ENCODE measurements at places on chromosomes 5 and 9.

DNA sequence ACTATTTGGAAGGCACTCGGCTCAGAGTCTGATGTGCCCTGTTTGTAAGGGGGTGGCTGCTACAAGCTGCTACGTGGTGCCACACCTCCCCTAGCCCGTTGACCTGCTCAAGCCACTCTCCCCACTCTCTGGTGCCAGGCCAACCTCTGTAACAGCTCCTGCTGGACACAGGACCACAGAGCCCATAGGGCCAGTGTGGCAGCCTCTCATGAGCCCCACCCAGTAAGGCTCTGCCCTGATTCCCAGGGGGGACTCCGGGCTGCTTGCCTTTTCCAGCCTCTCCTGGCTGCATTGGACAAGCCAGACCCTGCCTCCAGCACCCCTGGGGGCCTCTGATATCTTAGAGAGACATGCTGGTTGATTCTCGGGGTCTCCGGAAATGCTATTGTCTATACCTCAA is 53.3 kb upstream of the ANGPTL2 start:
- no peak for DNase-seq

GRCh38 chr5:112681481-112681908 is 56.2 kb upstream of the APC start:
- DNase-seq, result no peak

- no peak for DNase-seq
These were observed 33.6 kb downstream of the TNFAIP8 start for GRCh38 chr5:119389288-119390030.

- DNase-seq, result no peak
These were observed 125.2 kb downstream of the EDIL3 start for GRCh38 chr5:84259283-84260045.

DNA sequence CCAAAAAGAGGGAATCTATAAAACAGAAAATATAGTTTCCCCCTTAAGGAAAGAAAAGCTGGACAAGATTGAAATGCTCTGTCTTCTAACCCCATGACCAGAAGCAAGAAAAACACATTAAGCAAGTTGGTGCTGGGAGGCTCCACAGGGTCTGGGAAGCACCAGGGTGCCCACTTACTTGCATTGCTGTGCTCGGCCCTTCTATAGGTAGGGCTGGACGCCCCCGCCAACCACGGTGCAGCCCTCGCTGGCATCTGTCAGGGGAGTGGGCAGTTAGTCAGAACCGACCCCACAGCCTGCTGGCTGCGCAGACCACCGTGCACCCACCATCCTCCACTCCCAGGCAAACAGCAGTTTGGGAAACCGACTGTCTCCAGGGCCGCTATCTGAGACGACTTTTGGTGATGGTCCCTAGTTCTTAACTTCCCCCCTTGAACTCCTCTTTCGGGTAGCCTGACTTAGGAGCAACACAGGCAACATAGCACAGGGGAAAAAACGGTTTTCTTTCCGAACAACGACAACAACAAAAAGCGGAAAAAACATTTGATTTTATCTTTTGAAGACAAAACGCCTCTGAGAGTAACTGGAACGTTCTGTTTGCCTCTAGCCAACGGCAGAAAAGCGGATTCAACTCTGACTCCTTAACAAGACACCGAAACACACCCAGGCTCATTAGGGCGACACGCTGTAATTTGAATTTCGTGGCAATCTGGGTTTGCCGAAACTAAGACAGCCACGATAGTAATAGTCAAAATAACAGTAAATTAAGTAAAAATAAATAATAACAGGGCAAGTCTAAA is 3.9 kb downstream of the IRX2 start:
- DNase-seq, result no peak

DNA sequence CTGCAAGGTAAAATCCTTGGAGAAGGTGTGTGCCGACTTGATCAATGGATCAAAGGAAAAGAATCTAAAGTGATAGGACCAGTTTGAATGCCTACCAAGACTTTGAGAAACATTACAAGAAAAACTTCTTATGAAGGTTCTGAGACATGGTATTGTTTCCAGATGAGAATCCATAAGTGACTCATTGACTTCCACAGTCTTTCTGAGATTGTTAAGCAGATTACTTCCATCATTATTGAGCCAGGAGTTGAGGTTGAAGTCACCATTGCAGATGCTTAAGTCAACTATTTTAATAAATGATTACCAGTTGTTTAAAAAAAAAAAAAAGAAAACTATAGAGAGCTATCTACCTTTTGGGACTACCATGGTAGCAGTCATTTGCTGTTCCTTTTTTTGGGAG is 7.0 kb downstream of the LNPEP start:
- DNase-seq, result no peak

GRCh38 chr5:144040615-144041305 is 129.7 kb downstream of the YIPF5 start:
- no peak for DNase-seq

DNA sequence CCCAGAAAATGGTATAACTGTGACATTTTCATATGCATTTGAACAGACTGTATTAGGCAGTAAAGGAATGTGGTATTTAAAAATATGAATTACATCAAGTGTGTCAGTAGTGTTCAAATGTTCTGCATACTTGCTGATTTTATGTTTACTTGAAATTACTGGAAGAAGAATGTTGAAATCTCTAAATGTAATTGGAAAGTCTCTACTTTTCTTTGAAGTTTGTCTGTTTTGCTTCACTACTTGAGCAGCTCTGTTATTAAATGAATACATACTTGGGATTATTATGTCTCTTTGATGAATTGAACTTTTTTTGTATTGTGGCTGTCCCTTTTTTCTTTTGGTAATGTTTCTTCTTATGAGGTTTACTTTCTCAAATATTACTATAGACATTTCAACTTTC is 205.6 kb downstream of the TAF11L14 start:
- no peak for DNase-seq

DNA sequence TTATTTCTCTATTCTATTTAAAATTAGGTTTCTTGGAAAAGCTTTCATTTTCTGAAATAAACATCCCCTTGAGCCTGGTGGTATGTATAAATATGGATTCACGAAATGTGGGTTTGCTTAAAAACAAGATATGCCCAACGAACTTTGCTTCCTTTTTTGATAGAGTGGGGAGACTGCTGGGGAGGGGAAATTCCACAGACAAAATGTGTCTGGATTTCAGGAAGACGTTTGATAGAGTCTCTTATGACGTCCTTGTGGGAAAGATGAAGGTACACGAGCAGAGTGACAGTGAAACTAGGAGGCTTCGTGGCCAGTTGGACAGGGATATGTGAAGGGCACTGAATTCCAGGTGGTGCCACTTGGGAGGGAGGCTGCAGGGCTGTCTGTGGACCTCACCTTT is 84.5 kb upstream of the RPS23 start:
- no peak for DNase-seq
